K562 (cell line): ENCODE measurements at places on chromosomes 7 and 10.
A peak's percentile ranks its signal among the peaks of the same experiment; 100 is the strongest.

DNA sequence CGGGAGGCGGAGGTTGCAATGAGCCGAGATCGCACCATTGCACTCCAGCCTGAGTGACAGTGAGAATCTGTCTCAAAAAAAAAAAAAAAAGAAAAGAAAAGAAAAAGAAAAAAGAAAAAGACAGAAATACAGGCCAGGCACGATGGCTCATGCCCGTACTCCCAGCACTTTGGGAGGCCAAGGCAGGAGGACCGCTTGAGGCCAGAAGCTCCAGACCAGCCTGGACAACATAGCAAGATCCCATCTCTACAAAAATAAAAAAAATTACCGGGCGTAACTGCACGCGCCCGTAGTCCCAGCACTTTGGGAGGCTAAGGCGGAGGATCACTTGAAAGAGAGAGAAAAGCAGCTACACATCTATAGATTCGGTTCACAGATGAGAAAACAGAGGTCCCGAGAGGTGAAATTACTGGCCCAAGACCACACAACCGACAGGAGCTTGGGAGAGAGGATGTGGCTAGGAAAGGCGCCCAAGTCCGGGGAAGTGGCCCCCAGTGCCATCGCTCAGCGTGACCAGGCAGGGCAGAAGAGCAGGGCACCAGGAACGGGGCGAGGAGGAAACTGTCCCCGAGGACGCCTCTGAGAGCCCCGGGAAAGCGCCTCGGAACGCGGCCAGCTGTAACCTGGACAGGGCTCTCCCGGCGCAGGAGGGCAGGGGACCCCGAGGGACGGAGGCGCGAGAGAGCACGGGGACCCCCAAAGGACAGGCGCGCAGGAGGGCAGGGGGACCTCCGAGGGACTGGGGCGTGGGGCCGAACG, 612 bp downstream of the SNX8 start:
- H3K36me3 ChIP-seq = peaks cover 10% of the 10 kb centered on the region; the same call in 2 of the 3 replicates
- peak overlapping the region; percentile 77 for H3K27ac ChIP-seq
- peaks cover 5% of the 10 kb centered on the region; the same call in 1 of the 3 replicates for H3K4me1 ChIP-seq
- peak overlapping the region; percentile 91 for H3K4me3 ChIP-seq
- DNase-seq = no peak
- H3K27me3 ChIP-seq = no peaks in the 10 kb centered on the region

DNA sequence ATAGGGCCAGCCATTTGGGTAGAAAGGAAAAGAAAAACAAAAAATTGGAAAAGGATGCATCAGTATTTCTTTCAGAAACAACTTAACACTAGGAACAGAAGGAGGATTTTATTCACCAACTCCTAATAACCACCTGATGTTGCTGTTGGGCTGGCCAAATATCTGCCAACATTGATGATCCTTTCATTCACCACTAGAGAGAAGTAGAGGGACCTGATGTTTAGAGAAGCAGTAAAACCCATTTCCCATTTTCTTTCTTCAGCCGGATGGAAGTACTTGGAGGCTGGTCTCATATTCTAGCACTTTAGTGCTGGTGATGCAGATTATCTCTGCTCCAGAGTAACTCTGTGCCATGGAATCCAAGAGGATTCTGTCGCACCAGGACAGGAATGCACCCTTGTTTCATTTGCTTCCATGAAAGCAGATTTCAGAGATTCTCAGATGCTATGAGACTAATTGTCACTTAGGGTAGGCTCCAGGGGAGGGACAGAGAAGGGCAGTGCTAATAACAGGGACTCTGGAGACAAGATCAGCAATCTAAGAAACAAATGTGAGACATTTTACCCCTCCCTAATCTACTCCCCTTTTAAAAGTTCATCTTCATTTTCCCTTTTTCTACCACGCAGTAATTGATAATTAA, 3.1 kb downstream of the KLLN start:
- H3K4me1 ChIP-seq = peaks cover 11% of the 10 kb centered on the region
- no peaks in the 10 kb centered on the region for H3K36me3 ChIP-seq
- H3K27ac ChIP-seq = no peak overlapping the region
- peak; percentile 16 for DNase-seq
- H3K27me3 ChIP-seq = no peaks in the 10 kb centered on the region

GRCh38 chr10:86046845-86047460, 319.6 kb downstream of the GRID1 start:
- no peak overlapping the region for H3K27ac ChIP-seq
- H3K4me3 ChIP-seq = no peak overlapping the region
- H3K36me3 ChIP-seq = no peaks in the 10 kb centered on the region
- DNase-seq = no peak
- H3K4me1 ChIP-seq = no peaks in the 10 kb centered on the region
- H3K27me3 ChIP-seq = no peaks in the 10 kb centered on the region

DNA sequence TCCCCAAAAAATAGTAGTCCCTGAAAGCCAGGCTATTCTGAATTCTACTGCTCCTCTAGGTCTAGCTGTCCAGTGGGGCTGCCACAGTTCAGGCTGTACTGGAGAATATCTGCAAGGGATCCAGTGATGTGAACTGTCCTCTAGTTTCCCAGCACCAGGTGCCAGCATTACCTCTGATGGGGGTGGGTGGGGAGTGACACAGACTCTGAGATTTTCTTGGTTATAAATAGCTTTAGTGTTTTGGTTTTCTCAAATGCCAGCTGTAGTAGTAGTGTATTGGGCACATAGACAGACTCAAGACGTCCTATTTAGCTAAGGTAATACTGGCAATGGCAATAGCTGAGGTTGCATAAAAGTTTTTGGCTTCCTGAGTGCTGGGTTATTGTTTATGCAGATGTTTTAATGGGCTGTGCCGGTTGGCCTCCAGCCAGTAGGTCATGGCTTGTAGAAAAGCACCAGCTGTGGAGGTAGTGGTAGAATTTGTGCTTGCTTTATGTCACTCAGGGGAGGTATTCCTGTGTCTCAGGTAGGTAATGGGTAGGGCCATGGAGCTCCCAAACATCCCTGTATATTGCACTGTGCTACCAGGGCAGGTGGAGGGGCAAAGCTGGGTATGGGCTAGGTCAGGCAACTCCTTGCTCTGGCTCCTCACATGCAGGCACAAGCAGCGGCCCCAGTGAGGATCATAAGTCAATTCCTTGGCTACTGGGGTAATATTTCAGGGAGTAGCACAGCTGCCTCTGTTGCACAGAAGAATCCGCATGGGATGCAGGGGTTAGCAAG, 338.7 kb upstream of the LRRTM3 start:
- no peaks in the 10 kb centered on the region for H3K4me1 ChIP-seq
- H3K4me3 ChIP-seq = no peak overlapping the region
- no peaks in the 10 kb centered on the region for H3K36me3 ChIP-seq
- H3K27me3 ChIP-seq = no peaks in the 10 kb centered on the region
- no peak overlapping the region for H3K27ac ChIP-seq

DNA sequence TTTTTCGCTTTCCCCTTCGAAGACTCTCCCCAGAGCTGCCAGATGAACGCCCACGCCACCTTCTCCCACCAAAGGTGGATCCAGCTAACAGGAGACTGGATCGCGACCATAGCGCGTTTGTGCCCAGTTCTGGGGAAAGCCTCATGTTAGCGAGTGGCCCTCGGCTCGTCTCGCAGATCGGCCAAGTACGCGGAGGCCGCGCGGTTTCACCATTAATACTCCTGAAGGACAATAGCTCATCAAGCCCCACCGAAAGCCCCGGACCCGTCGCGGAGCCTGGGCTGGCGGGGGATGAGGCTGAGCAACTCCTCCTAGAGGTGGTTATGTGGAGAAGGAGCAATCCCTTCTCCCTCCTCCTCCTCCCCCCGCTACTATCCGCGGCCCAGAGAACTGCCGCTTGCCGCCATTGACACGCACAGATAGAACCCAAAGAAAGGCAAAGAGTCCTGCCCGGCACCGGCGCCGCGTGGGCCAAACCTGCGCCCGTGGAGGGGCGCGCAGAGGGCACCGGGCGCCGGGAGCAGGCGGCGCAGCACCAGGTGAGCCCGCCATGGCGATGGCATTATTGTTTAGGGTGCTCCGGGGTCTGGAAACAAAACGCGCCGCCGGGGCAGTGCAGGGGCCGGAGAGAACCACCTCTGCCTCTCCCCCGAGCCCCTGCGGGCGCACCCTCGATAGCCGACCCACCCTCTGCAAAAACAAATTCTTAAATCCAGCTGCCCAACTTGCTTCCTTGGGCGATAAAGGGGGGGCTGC, at the start of gene MACROH2A2:
MACROH2A2 (plus strand) TSS at position 385 of the 756 bp plus-strand sequence. CDS start 22,813 bp downstream, outside the sequence.
- no peaks in the 10 kb centered on the region for H3K36me3 ChIP-seq
- no peak within 1 kb of the TSS for H3K4me3 ChIP-seq
- peak; percentile 13 for DNase-seq
- peaks cover 30% of the 10 kb centered on the region for H3K27me3 ChIP-seq
- no peaks in the 10 kb centered on the region for H3K4me1 ChIP-seq

DNA sequence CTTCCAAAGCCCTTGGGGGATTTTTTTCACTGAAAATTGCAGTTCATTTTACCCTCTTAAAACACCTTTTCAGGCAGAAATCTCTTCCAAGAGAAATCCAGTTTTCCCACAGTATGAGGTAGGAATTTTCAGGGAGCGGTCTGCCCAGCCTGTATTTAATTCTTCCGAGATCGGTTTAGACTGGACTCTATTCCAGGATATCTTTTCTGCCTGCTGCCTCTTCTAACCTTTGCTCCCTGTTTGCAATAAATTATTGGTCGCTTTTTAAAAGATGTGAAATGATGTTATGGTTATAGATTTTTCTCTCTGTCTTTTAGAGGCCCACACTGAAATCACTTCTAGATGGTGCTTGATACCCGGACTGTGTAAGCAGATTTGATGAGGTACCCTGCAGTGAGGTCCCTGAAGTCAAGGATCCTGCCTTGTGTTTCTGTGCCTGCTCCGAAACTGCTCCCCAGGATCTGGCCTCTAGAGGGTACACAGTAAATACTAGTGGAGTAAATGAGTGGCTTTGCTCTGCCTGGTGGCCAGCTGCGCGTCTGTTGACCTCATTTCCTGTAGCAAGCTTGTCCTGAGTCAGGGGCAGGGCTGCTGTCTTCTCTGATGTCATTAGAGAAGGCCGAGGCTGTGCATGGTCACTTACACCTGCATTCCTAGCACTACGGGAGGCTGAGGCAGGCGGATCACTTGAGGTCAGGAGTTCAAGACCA, 191.6 kb downstream of the FANK1 start:
- H3K27me3 ChIP-seq = peaks cover 4% of the 10 kb centered on the region; the same call in 1 of the 2 replicates
- H3K4me3 ChIP-seq = no peak overlapping the region
- DNase-seq = no peak

GRCh38 chr10:96998329-96998888, 166.3 kb downstream of the LCOR start:
- H3K4me3 ChIP-seq = no peak overlapping the region
- no peaks in the 10 kb centered on the region for H3K27me3 ChIP-seq
- H3K27ac ChIP-seq = no peak overlapping the region
- H3K36me3 ChIP-seq = no peaks in the 10 kb centered on the region

- no peak overlapping the region for H3K27ac ChIP-seq
- no peaks in the 10 kb centered on the region for H3K4me1 ChIP-seq
- H3K4me3 ChIP-seq = no peak overlapping the region
- H3K27me3 ChIP-seq = no peaks in the 10 kb centered on the region
- no peak for DNase-seq
Measured at GRCh38 chr7:15593382-15593781, 31.6 kb upstream of the AGMO start.

DNA sequence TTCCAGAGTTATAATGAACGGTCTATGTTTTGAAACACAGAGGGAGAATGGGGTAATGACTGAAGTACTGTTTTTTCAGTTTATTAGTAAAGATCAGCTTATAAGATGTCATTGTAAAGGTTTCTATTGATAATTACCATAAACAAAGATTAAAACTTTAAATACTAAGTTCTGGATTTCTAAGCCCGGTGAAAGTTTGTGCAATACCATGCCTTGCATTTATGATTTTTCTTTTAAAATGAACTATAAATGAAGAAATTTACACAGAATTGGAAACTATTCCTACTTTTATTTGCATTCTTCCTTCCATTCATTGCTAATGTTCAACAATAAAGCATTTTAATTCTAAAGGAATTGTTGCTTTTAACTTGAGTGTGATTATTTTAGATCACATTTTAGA, 4.9 kb downstream of the MEOX2 start:
- H3K27me3 ChIP-seq = no peaks in the 10 kb centered on the region
- H3K4me1 ChIP-seq = no peaks in the 10 kb centered on the region
- H3K27ac ChIP-seq = no peak overlapping the region
- DNase-seq = no peak
- H3K36me3 ChIP-seq = no peaks in the 10 kb centered on the region
- no peak overlapping the region for H3K4me3 ChIP-seq

- H3K27ac ChIP-seq = no peak overlapping the region
- DNase-seq = no peak
- H3K36me3 ChIP-seq = no peaks in the 10 kb centered on the region
- 0 out of 2 replicates have a peak, but pooled peaks cover 16% of the 10 kb centered on the region for H3K27me3 ChIP-seq
- H3K4me3 ChIP-seq = no peak overlapping the region
- H3K4me1 ChIP-seq = no peaks in the 10 kb centered on the region
Measured at GRCh38 chr10:121081306-121081705, 230.1 kb downstream of the WDR11 start.

- H3K27me3 ChIP-seq = peaks cover 38% of the 10 kb centered on the region
- DNase-seq = no peak
- no peaks in the 10 kb centered on the region for H3K4me1 ChIP-seq
- H3K27ac ChIP-seq = no peak overlapping the region
- H3K4me3 ChIP-seq = no peak overlapping the region
Measured at GRCh38 chr10:31099094-31099493, 67.4 kb upstream of the ZNF438 start.

DNA sequence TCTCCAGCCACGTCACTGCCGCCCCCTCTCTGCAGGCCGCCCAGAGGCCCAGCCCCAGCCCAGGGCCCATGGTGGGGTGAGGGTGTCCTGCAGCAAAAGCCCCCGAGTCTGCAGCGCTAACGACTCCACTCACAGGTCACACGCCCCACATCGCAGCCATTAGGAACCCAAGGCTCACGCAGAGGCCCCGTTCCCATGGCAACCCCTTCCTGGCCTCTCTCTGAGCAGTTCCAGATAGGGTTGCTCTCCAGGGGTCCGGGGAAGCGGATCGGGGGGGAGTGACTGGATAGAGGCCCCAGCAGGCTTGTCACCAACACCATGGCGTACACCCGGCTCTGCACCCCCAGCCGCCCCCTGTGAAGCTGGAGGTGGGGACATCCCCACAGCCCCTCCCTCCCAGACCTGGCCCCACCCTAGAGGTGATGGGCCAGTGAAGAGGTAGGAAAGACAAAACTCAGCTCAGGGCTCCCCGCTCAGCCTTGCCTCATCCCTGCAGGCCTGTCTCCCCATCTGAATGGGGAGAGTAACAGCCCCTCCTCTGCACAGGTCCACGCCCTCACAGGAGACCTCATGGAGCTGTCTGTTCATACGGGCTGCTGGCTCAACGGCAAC, 41.2 kb downstream of the TNRC18 start:
- peak; percentile 69 for DNase-seq
- H3K4me1 ChIP-seq = peaks cover 3% of the 10 kb centered on the region; the same call in 1 of the 3 replicates
- no peaks in the 10 kb centered on the region for H3K27me3 ChIP-seq
- H3K4me3 ChIP-seq = no peak overlapping the region
- H3K27ac ChIP-seq = no peak overlapping the region
